ENCODE measurements at places on chromosomes 5 and 9. TPM values are rescaled to one million over a fixed set of nuclear protein-coding genes. Genes with fewer than 3 reads are reported as not detected.

- no peak for DNase-seq
Observed at GRCh38 chr9:113817171-113817570, 58.9 kb upstream of the ZNF618 start.

POU5F2 gene
- 0.20 TPM for total RNA-seq

IL9 gene
- total RNA-seq: not detected

YIPF5 gene
- total RNA-seq: 26.7 TPM

DNA sequence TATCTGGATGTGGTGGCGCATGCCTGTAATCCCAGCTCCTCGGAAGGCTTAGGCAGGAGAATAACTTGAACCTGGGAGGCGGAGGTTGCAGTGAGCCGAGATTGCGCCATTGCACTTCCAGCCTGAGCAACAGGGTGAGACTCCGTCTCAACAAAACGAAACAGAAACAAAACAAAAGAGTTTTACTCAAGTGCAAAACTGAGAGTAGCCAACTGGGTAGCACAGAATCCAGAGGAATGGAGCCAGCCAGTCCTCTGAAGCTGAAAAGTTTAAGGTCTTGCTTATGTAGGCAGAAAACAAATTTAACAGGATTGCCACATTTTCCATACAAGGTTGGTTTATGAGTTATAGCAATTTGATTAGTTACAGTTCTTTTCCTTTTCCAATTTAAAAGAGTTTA is 32.0 kb downstream of the SPIN1 start:
- no peak for DNase-seq

- no peak for DNase-seq
Observed at GRCh38 chr5:68116868-68117411, 98.6 kb upstream of the PIK3R1 start.

DNA sequence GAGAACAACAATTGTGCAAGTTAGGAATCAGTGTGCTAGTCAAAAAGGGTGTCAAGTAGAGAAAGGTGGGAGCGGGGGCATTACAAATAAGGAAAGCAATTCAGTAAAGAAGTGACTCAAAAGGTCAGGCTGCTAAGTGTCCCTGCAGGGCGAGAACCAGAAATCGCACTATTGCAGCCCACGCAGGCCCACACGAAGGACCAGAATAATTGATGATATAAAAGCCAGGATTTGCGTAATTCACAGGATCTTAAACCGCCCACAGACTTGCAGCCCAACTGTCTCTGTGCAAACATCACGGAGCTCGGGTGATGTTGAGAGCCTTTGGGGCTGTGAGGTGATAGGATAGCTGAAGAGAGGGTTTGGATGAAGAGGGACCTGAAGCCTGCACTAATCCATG is 349.0 kb downstream of the BRINP1 start:
- DNase-seq: no peak

- no peak for DNase-seq
Observed at GRCh38 chr5:36885149-36885548, 8.6 kb downstream of the NIPBL start.

DNA sequence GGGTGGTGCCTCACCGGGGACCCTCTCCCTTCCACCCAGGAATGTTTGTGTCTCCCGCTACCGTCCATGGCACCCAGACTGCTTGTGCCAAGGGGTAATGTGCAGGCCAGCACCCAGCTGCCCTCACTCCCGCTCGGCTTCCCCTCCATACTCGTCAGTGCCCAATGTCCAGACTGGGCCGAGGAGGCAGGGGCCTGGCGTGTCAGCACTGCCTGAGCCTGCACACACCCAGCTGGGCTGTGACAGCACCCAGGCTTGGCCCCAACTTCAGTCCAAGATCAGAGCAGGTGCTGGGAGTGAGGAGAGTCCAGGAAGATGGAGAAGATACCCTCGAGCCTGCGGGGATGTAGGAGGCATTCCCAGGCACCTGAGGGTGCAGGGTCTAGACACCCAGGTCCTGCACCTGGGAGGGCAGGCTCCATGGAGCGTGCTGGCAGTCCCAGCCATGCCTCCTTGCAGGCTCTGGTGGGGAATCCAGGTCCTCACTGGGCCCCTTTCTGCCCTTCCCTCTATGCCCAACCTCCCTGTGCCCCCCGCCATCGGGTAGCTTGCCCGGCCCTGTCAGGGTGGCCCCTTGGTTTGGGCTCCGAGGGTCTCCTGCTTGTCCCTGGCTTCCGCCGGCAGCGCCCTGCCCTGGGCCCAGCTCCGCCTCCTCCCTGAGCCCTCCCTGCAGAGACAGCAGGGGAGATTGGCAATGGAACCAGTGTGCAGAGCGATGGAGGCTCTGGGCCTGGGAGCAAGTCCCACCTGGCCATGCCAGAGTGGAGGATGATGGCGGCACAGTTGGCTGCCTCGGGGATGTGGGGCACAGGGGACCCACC is 250.8 kb upstream of the EDIL3 start:
- DNase-seq: no peak

GRCh38 chr5:175691761-175692160 is 33.9 kb downstream of the HRH2 start:
- DNase-seq: no peak

- no peak for DNase-seq
Observed at GRCh38 chr5:150085950-150086715, at the start of gene CSF1R. CSF1R (minus strand) TSS chr5:150086554; CDS start chr5:150086427, 127 bp downstream.

GRCh38 chr5:107496466-107496865 is 174.3 kb downstream of the EFNA5 start:
- no peak for DNase-seq

DNA sequence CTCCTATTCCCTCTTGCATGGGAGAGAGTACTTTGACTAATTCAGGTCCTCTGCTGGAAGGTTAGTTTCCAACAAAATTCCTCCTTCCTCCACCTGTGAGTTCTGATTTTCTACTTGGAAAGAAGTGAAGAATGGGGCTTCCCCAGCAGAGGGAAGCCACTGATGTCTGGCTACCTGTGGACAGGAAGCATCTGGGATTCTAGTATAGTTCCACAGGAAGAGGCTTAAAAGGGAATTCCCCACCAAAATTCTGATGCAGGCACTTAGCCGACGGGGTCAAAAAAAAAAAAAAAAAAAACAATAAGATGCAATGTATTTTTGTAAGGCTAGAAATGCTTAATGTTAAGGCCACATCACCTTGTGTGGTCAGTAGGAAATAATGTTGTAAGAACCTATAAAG is 33.4 kb downstream of the PCDHGC5 start:
- no peak for DNase-seq

- DNase-seq: no peak
Observed at GRCh38 chr9:121593066-121593465, 58.4 kb upstream of the DAB2IP start.

CD74 gene
- total RNA-seq: 4.8 TPM

ANKHD1 gene
- 98.7 TPM for total RNA-seq

DNA sequence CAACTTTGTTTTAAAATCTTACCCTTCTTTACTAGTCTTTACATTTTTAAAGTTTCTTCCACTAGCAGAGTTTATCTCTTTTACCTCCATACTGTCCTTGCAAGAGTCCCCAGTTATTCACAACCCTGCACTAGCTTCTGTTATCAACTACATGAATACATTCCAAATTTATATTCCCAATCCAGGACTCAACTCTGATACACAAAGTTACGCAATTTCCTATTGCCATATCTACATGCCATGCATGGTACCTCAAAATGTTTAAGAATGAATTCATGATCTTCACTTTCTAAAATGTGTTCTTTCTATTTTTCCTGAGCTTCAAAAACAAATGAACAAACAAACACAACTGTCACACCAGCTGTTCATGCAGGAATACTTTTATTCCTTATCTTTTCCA is 668.7 kb downstream of the CDH18 start:
- DNase-seq: no peak

GRCh38 chr5:146016764-146017484 is 80.5 kb downstream of the SH3RF2 start:
- DNase-seq: no peak

SOHLH1 gene
- total RNA-seq: 0.29 TPM

STING1 gene
- total RNA-seq: 64.2 TPM

OR4F3 gene
- 0.34 TPM for total RNA-seq

OR13D1 gene
- total RNA-seq: not detected

DNA sequence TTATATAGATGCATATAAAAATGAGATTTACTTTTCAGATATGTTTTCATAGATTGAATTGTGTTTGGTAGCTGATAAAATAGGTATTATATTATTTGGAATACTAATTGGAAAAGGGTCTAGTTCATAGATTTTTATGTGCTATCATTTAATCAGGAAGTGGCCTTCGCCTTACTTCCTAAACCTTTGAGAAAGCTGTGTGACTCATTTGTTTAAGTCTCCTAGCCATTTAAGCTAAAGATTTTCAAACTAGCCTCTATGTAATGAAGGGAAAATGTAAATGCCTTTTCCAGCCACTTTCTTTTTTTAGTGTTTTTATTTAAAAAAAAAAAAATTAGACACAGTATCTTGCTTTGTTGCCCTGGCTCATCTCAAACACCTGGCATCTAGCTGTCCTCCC is 97.5 kb downstream of the DMXL1 start:
- DNase-seq: no peak

DRD1 gene
- not detected for total RNA-seq

SLC34A1 gene
- total RNA-seq: not detected

SLC25A2 gene
- not detected for total RNA-seq

- no peak for DNase-seq
Observed at GRCh38 chr9:94912700-94913249, 186.3 kb downstream of the AOPEP start.

TOR1B gene
- 28.6 TPM for total RNA-seq

DNA sequence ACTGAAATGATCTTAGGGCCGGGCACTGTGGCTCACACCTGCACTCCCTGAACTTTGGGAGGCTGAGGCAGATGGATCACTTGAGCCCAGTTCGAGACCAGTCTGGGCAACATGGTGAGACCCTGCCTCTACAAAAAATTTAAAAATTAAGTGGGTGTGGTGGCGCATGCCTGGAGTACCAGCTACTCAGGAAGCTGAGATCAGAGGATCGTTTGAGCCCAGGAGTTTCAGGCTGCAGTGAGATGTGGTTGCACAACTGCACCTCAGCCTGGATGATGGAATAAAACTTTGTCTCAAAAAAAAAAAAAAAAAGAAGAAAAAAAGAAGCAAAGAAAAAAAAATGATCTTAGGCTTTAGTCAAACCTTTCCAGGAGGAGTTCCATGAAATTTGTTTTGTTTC is 41.8 kb downstream of the MEF2C start:
- no peak for DNase-seq

GRCh38 chr9:130423272-130423671 is 21.5 kb upstream of the ASS1 start:
- DNase-seq: no peak

- DNase-seq: no peak
Observed at GRCh38 chr9:19057033-19057432, 7.8 kb downstream of the RRAGA start.

LCN1 gene
- total RNA-seq: not detected

- no peak for DNase-seq
Observed at GRCh38 chr5:35794328-35794619, 62.4 kb upstream of the IL7R start.

SREK1IP1 gene
- total RNA-seq: 27.3 TPM

- DNase-seq: no peak
Observed at GRCh38 chr9:70007831-70008230, 35.8 kb upstream of the MAMDC2 start.

DIMT1 gene
- total RNA-seq: 64.5 TPM

DNA sequence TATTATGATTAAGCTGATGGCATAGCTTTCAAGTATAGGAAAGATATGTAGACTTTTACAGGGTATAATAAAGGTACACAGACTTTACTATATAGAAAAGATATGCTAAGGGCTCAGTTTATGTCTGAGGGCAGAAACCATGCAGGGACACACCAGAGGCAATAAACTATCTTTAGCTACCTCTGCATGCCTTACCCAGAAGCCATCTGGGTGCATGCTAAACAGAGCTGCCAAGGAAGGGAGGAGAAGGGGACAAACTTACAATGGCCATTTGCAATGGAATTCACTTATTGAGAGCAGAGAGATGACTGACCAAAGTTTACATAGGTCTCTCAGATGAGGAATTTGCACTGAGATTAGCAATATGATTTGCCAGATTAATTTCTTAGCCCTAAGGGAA is 143.1 kb upstream of the NR4A3 start:
- DNase-seq: no peak

DNA sequence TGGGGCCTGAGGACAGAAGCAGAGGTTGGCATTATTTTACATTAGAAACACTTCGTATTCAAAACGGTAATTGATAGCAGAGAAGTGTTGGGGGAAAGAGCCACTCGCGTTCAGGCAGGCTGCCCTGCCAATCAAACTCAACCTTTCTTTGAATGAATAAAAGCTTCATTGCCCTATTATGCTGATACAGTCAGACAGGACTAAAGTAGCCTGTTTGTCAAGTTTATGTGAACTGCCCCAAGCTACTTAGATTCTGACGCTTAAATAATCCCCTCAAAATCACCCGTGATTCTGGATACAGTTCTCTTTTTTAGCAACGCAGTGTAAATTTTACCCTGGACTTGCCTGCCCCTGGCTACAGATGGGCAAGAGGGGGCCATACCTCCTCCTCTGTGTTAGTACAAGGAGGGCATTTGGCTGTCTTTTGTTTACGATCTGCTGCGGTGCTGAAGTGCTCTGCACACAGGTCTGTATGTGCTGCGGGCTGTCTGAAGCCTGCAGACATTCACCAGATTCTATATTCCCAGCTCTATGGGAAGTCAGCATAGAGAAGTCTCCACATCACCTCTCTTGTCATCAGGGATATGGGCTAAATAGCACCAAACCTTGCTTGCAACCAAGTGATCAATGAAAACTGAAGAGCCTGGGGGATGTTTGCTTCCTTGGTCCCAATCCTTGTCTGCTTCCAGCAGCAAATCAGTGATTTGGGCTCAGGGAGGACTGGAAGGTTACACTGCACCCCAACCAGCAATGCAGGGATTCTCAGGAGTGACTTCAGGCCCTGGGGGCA is 218.4 kb downstream of the EBF1 start:
- DNase-seq: no peak

GRCh38 chr5:81789033-81789432 is 38.1 kb upstream of the SSBP2 start:
- DNase-seq: peak; percentile 52

DNA sequence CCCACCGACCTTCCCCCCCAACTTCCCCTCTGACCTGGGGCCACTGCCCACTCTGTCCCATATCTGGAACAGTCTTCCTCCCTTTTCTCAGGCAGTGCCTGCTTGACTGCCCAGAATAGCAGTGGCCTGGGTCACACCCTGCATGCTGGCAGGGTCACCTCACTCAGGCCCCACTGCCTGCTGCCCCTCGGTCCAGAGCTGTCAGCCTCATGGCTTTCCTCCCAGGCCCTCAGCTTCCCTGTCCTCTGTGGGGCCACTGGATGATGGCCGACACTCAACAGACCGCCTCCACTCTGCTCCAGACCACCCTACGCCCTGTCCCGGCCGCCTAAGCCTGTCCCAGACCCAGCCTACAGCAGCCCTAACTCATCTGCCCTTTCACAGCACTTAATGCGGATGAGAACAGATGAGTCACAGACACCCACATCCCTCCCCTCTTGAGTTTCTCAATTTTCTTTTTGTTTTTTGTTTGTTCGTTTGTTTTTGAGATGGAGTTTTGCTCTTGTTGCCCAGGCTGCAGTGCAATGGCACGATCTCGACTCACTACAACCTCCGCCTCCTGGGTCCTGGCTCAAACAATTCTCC is 5.9 kb downstream of the PNPLA7 start:
- DNase-seq: no peak

TRPM3 gene
- not detected for total RNA-seq

Measured in K562 (cell line).